ENCODE measurements at places on chromosomes 2 and 18.

GRCh38 chr2:129673234-129673633 is 306.2 kb upstream of the RAB6C start:
- DNase-seq, result no peak

- DNase-seq, result no peak
Measured at GRCh38 chr2:47272905-47273758, 118.0 kb upstream of the STPG4 start.

- DNase-seq, result no peak
Measured at GRCh38 chr2:16275131-16275530, 334.8 kb downstream of the MYCN start.

DNA sequence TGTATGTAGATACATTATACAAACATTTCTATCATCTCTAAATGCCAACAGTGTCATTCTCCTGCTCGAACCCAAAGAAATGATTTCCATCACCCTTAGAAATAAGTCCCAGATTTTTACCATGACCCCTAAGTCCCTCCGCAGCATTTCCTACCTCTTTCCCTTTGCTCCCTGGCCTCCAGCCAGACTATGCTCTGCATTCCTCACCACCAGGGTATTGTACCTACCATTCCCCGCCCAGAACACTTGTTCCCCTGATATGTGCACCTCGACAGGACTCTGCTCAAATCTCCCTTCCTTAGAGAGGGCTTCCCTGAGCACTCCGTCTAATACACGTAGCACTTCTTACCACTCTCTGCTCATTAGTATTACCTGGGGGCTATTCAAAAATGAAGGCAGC is 630.2 kb downstream of the ARHGAP15 start:
- DNase-seq, result no peak

- no peak for DNase-seq
Measured at GRCh38 chr18:9008200-9008708, 94.2 kb upstream of the NDUFV2 start.

DNA sequence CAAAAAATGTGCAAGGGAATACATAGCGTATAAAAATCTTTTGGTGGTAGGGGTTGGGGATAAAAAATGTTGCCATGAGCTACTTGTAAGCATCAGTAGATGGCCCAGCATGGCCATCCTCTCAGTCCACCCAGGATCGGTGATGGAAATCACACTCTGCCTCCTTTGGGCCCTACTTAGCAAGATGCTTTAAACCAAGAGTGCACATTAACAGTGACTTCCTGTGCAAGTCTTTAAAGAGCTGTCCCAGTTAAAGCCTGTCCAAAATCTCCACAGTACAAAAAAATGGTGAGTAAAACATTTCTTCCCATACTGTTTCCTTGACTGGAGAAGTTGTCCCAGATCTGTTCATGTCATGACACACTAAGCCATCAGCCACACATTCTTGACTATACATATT is 18.0 kb downstream of the ANKRD44 start:
- no peak for DNase-seq

DNA sequence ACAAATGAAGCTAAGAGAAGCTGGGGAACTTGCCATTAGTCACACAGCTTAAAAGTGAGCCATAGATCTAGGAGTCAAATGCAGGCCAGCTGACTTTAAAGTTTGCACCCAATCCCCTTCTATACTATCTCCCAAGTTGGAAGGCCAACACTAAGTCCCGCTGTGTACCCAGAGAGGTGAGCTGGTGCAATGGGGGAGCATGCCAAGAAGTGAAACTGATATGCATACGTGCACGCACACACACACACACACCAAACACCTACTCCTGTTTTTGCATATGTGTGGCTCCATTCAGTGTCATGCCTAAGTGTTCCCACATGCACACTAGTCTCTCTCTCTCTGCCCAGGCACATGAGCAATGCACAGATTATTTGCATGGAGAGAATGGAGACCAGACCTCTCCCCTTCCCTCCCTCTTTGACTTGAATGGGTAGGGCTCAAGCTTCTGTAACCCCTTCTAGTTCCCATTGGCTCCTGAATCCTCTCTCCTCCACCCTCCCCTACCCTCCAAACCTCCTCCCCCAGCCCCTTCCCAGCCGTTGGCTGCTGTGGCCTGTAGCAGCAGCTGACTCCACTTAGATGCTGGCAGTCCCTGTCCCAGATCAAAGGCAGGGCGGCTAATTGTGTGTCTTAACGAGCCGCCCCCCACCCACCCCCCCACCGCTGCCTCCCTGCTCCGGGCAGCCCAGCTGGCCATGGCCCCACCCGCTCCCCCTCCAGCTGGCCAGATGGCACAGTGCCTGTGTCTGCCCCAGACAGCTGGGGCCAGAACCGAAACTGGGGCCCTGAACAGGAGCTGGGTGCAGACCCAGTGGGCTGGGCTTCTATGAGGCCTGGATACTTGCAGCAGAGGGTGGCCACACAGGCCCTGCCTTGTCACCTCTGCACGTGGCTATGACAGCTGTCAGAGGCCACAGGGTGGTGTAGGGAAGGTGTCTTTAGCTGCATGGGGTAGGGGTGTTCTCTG is 5.6 kb downstream of the WNT10A start:
- DNase-seq, result no peak

DNA sequence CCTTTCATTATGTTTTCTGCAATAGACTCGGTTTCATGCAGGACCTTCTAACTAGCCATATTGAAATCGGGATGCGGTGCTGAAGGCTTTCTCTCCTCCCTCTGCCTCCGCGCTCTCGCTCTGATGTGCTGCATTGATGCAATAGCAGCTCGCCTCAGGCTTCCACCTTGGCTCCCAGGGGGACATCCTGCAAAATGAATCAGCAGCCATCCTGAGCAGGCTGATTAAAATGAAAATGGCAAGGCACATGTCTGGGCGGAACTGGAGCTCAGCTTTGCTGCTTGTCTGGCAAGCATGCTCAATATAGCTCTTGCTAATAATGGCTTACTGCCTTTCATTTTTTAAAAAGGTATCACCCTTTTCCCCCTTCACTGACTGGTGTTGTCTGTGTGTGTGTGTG is 806 bp upstream of the MYT1L start:
- no peak for DNase-seq

GRCh38 chr2:96647681-96648080 is 5.1 kb downstream of the FER1L5 start:
- DNase-seq, result no peak

- no peak for DNase-seq
Measured at GRCh38 chr18:28086670-28087552, 90.0 kb downstream of the CDH2 start.

- peak; percentile 31 for DNase-seq
Measured at GRCh38 chr2:17317439-17317976, 200.7 kb downstream of the RAD51AP2 start.

DNA sequence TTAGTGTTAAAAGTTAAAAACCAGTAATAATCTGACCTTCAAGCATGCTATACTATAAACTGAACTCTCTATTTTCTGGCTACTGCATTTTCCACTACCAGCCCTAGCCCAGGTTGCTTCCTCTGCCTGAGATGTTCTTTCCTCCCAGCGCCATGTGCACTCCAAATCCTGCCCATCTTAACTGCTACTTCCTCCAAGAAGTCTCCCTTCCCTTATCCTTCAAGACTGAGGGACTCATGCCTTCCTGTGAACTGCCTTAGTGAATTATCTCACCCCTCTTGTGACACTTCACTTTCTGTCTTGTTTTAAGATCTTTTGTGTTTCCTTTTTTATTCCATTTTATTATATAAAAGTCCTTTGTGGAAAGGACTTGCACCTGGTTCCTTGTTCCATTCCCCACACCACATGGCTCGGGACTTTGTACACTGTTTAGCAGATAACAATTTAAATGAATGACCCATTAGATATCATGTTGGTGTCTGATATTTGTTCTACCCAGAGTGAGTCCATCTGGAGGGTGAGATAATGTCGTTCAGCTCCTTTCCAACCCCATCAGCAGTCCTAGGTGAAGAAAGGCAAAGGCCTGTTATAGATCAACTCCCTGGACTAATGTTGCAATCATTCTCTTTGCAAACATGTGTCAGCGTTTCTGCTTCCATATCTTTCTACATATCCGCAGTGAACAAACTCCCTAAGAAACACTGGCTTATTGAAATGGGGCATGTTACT is 20.9 kb upstream of the AGFG1 start:
- peak; percentile 85 for DNase-seq

- peak; percentile 70 for DNase-seq
Measured at GRCh38 chr18:77062518-77063003, 70.0 kb downstream of the MBP start.

DNA sequence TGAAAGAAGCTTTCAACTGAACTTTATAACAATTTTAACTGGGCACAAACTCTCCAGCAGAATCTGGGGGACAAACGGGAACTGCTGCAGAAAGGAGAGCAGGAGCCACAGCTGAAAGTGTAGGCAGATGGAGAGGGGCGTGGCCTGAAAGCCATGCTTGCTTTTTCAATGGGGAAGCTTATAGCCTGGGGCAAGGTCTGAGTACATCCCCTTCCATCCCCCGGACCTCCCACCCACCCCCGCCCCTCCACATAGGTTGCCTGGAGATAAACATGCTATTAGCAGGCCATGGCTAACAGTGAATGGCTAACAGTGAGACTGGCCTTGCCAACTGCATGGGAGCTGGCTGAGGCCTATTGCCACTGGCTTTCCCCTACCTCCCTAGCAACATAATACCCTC is 317.9 kb upstream of the TANK start:
- DNase-seq, result no peak

GRCh38 chr2:128384446-128384845 is 65.8 kb upstream of the HS6ST1 start:
- no peak for DNase-seq

DNA sequence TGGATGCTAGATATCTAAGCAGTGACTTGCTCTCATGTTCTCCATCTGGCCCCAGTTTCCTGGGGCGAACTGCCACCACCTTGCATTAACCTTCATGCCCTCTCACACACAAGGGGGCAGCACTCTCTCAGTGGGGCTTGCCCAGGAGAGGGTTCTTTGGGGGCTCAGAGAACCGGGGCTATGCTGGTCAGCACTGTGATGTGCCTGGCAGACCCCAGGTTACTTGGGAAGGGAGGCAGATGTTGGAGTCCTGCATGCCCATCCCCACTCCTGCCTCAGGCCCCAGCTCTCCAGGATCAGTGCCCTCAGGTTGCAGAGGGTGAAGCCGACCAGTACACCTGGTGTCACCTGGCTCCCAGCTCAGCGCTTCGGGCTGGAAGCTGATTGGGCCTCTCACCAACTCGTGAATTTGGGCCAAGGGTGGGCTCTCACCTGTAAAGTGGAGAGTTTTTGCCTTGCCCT is 396.2 kb upstream of the HS6ST1 start:
- no peak for DNase-seq

GRCh38 chr2:206518997-206519396 is 75.7 kb downstream of the ADAM23 start:
- DNase-seq, result no peak

- DNase-seq, result no peak
Measured at GRCh38 chr2:28011322-28011737, 120.8 kb downstream of the BABAM2 start.

DNA sequence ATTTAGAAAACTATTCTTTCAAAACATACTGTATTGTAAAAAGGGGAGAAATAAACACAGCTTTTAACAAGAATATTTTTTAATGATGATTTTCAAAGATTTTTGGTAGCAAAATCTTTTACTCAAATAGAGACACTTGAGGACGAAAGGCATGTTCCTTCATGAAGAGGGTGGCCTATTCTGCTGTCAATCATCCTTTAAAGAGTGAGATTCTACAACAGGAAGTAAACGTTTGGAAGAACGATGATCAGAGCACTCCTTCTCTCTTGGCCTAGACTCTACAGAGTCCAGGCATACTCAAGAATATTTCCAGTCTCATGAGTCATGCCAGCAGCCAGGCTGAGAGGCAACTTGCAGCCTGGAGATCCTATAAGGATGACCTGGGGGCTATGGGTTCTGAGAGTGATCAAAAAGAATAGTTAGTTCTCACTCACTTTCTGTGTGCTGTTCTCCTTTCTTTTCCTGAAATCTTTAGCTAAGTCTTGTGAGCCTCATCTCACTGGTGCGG is 62.4 kb upstream of the TCF4 start:
- no peak for DNase-seq

GRCh38 chr2:11750422-11750821 is 4.0 kb downstream of the LPIN1 start:
- peak; percentile 24 for DNase-seq

DNA sequence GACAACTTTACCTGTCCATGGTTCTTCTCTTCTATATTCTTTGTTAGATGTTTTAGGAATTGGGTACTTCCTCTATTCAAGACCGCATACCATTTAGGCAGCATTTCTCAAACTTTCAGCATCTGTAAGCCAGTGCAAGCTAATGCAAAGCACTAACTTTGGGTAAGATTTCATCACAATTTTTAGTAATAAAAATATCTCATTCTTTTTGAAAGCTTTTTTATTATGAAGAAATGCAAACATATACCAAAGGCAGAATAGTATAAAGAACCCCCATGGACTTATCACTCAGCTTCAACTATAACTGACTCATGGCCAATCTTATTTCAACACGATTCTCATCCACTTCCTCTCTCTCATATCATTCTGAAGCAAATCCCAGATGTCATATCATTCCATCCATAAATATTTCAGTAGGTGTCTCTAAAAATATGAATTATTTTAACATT is 32.9 kb downstream of the INO80C start:
- DNase-seq, result no peak

DNA sequence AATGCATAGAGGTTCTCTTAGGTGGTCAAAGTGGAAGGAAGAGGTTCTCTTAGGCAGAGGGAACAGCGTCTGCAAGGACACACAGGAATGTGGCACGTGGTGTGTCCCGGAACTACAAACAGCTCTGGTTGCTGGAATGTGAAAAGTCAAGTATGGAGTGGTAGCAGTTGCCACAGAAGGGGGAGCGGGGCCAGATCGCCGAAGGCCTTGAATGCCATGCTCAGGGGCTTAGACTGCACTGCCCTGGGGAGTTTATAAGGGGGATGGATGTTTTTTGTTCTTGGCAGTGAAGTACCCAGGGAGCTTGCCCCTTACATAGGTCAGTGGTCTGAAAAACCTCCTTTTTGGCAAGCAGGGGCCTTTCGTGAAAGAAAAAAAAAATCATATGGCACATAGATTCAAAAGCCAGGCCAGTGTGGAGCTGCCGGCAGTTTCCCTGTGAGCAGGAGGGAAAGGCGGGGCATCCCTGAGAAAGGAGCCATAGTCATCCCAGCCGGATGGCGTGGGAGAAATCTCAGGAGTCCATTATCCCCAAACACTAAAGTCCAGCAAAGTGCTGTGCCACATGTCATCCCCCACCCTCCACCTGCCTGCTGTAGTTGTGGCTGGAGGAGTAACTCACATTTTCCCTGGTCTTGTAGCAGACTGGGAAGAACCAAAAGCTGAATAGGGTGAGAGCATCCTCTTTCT is 45.4 kb downstream of the GORASP2 start:
- peak; percentile 28 for DNase-seq

- DNase-seq, result no peak
Measured at GRCh38 chr18:45835057-45835636, 9.7 kb downstream of the SIGLEC15 start.

All from fibroblast of villous mesenchyme (primary cell).